ENCODE measurements at places on chromosomes 4 and X.

GRCh38 chrX:87265518-87265917, 252.1 kb upstream of the KLHL4 start:
- no peak for DNase-seq

- DNase-seq, result no peak
These were observed 163.4 kb downstream of the PDGFRA start for GRCh38 chr4:54392479-54392878.

DNA sequence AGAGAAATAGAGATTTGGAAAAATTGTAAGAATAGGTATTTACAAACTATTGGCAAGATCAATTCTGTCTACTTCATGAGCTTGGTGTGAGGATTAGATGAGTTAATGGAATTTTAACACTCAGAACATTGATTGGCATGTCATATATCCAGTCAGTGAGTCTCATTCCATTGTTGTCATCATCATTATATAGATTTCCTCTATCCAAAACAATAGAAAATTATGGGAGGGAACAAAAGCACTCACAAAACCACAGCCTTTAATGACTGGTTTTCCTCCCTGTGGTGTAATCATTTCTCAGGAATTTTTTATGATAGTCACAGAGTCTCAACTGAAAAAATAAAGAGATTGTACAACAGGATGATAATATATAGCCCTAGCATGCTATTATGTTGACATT, 21.1 kb downstream of the KLHL5 start:
- no peak for DNase-seq

DNA sequence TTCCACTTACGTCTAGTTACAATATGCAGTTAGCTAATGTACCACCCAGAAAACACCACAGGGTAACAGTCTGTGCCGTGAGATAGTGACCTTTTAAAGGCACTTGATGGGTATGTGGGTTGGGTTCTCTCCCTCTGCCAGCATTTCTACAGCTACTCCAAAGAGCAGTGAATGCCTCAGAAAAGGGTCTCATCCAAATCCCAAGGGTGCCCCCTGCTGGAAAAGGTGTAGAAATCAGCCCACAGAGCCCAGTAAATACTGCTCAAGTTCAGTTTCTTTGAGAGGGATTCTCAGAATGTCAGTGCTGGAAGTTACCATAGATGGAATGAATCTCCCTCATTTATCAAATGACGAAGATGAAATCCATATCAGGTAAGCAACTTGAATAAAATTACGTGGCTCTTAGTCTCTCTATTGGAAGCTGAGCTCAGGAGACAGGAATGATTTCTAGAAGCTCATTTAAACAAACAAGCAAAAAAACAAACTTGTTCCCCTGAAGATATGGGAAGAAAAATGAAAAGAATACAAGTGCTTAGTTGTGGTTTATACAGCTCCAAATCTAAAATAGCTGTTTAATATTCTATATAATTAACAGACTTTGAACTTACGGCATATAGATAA, 9.5 kb downstream of the RNF175 start:
- DNase-seq, result peak; percentile 20

DNA sequence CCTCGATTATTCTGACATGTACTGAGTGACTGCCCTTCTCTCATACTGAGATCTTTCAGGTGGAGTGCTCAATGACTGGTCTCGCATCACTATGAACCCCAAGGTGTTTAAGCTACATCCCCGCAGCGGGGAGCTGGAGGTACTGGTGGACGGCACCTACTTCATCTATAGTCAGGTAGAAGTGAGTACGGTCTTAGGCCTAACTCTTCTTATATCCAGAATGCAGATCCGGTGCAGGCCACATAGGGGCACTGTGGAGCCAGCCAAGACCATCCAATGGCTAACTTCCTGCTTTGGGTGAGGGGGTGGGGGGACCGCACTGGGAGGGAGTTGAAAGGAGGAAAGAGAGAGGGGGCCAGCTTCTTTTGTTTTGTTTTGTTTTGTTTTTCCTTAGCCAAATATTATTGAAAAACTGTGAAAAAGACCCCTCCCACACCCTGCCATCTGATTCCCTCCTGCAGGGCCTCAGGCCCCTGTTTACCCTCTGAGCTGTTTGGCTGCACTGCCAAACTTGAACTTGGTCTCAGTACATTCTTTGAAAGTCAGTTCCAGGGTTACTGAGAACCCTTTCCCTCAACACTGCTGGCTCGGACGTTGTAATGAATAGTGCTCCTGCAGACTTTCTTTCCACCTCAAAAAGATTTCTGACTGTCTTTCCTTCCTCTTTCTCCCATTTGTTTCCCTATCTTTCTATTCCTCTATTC, 16.2 kb downstream of the AWAT2 start:
- no peak for DNase-seq

- no peak for DNase-seq
These were observed 209.9 kb upstream of the ETNPPL start for GRCh38 chr4:108972613-108973283.

- DNase-seq, result no peak
These were observed 54.2 kb upstream of the RASSF6 start for GRCh38 chr4:73674451-73674919.

- no peak for DNase-seq
These were observed at the start of gene GPRIN3 for GRCh38 chr4:89307446-89308160. TSS of gene GPRIN3 (minus strand) at chr4:89307800. CDS start at chr4:89250110, 57,690 bp downstream.

GRCh38 chr4:118282692-118283091, 70.1 kb downstream of the PRSS12 start:
- DNase-seq, result no peak

GRCh38 chr4:67638136-67638535, 62.8 kb downstream of the UBA6 start:
- DNase-seq, result no peak

GRCh38 chr4:154999950-155000578, 208.4 kb upstream of the NPY2R start:
- no peak for DNase-seq

- no peak for DNase-seq
These were observed 1.1 kb downstream of the LRBA start for GRCh38 chr4:151013944-151014343.
